ENCODE measurements at places on chromosomes 2 and 18.

- peaks cover 86% of the 10 kb centered on the region for H3K36me3 ChIP-seq
- no peak overlapping the region for H3K4me3 ChIP-seq
- no peak for DNase-seq
- no peaks in the 10 kb centered on the region for H3K27me3 ChIP-seq
- H3K27ac ChIP-seq: no peak overlapping the region
- H3K4me1 ChIP-seq: peaks cover 66% of the 10 kb centered on the region
Observed at GRCh38 chr2:68799140-68800026, 64.8 kb downstream of the ARHGAP25 start.

GRCh38 chr18:10405816-10406663 lies 48.4 kb upstream of the APCDD1 start:
- no peaks in the 10 kb centered on the region for H3K27me3 ChIP-seq
- no peaks in the 10 kb centered on the region for H3K36me3 ChIP-seq
- H3K4me3 ChIP-seq: no peak overlapping the region
- no peak overlapping the region for H3K27ac ChIP-seq

DNA sequence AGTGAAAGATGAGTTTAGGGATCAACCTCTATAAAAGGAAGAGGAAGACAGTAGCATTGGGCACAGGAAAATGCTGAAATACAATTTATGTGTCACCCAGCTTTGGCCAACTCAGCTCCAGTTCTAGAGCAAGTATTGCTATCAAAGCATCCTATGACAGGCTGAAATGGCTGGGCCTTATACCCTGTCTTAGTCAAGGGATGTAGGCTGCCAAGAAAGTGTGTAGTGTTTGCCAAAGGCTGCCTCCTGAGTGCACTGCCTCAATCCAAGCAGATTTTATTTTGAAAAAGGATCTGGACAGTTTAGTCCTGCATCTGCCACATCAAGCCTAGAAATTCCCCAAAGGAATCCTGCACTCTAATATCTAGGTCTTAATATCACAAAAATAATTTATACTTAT lies 359.9 kb upstream of the ZC3H15 start:
- H3K4me3 ChIP-seq: no peak overlapping the region
- H3K36me3 ChIP-seq: no peaks in the 10 kb centered on the region
- no peak for DNase-seq
- H3K4me1 ChIP-seq: no peaks in the 10 kb centered on the region
- H3K27me3 ChIP-seq: no peaks in the 10 kb centered on the region
- no peak overlapping the region for H3K27ac ChIP-seq

DNA sequence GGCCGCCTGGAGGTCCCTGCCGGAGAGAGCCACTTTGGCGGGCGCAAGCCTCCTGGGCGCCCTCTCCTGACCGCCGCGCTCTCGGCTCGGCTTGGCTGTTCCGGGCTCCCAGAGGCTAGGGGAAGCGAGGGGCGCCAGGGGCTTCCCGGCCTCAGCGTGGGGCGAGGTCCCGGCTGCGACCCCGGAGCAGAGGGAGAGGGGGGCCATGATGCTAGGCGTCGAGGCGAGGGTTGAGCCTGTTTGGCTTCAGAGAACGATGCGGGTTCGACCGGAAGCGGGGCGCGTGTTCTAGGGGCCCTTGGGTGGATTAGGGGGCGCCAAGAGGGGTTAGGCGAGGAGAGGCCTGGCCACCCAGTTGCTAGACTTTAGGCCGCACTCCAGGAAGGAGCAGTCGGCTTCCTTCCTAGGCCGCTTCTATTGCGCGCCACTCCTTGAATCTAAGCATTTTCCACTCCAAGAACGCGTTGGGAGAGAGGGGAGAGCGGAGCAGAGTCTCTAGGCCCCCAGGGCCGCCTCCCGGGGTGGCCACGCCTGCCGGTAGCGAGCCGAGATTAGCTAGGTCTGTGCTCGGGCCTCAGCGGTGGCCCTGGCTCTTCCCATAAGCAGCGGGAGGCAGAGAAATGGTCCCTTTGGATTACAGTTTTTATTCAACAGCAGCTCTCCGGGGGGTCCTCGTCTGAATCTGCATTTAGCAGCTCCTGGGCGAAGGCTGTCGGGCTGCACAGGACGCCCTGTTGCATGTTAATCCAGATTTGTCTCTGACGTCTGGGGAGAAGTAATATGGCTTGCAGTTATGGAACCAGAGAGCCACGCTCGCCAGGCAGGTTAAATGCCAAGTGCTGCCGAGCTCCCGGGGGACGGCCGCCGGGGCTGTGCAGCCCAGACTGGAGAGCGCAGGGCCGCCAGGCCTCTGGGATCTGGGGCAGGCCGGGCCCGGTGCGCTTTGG lies 11.3 kb downstream of the MEIS1 start:
- peaks cover 16% of the 10 kb centered on the region for H3K4me1 ChIP-seq
- no peak overlapping the region for H3K27ac ChIP-seq
- H3K27me3 ChIP-seq: no peaks in the 10 kb centered on the region
- DNase-seq: no peak
- no peak overlapping the region for H3K4me3 ChIP-seq

DNA sequence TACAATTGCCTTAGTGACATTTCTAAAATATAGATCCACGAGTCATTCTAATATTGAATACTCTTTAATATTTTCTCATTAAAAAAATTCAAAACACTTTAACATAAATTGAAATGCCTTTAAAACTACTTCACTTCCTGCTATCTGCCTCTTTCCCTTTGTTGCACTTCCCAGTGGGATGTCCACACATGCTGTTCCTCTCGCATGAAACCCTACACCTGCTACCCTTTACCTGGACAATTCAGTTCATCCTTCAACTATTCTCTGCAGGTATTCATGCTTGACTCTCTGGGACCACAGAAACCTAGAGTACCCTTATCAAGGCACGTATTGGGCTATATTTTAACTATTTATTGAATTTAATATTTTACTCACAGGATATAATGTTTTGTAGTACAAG lies 373.3 kb upstream of the GALNT5 start:
- H3K27ac ChIP-seq: no peak overlapping the region
- H3K4me3 ChIP-seq: no peak overlapping the region
- no peaks in the 10 kb centered on the region for H3K36me3 ChIP-seq
- no peaks in the 10 kb centered on the region for H3K4me1 ChIP-seq
